ENCODE measurements at places on chromosomes 3 and 15.

DNA sequence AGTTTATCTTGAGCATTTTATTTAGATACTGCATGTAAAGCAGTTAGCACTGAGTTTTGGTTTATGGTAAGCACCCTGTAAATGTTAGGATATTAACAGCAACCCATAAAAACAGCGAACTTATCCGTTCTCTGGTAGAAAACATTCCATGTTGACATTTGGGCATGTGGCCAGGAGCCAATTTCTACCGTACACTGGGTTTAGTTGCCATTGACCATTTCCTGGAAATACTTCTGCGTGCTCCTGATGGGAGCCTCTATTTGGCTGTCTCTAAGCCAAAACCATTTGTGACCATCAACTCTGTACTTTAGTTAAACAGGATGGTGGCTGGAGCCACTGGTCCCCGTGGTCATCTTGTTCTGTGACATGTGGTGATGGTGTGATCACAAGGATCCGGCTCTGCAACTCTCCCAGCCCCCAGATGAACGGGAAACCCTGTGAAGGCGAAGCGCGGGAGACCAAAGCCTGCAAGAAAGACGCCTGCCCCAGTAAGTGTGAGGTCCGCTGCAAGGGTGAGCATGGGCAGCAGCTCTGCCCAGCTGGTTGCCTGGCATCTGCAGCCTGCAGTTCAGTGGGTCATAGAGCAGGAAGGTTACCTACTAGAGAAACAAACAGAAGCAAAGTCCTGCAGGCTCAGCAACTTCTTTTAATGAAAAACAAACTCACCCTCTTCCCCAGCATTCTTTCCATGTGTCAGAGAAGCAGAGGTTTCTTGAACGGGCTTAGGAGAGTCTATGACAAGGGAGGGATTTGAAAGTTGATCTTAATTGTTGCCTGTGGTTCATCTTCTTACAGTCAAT is 7.1 kb downstream of the THBS1 start:
- DNase-seq = no peak

GRCh38 chr3:119403201-119403600 is 60.2 kb downstream of the TMEM39A start:
- DNase-seq = no peak

- no peak for DNase-seq
These were observed 172.6 kb upstream of the CNTN3 start for GRCh38 chr3:74787011-74787410.

- DNase-seq = no peak
These were observed 78.8 kb downstream of the MCF2L2 start for GRCh38 chr3:183349421-183350157.

DNA sequence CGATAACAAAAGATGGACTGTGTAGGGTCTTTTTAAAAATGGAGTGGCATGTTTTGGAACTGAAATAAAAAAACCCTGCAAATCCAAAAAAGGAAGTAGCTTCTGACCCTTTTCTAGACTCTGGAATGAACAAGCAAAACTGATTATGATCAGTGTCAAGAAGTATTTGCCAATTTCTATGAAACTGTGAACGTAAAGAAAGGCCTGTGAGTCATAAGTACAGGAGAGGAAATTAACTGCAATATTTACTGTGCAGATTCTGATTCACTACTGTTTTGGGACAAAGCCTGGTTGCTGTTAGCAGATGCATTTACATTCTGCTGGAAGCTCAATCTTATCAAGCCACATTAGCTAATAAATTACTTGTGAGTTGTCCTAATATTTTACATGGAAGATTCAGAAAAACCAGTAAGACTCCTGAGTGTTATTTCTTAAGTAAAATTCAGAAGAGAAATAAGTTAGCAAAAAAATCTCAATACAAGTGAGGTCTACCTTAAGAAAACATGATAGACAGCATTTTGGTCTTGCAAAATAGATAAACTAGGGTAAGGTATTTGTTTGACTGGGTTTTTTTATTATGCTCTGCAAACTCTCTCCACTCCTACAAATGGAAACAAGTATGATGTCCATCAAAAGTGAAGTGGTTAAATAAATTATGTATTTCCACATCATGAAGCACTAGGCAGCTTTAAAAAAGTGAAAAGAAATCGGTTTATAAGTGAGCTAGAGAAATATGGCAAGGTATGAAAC is 90.2 kb upstream of the LMOD3 start:
- no peak for DNase-seq

GRCh38 chr3:47162697-47163168 is 1.2 kb downstream of the SETD2 start:
- no peak for DNase-seq

DNA sequence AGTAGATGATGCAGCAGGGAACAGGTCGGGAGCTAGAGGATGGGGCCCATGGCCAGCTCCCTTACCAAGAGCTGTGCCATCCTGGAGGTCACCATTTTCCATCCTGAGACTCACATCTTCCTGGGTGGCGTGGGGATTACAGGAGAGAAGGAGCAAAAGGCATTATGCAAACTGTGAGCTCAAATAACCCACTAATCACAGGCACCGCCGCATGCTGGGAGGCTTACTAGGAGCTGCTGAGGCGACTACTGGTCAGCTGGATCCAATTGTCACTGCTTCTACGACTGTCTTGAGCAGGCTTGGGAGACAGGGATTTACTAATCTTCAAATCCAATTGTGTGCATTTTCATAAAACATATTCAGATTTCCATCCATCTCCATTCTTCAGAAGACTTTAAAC is 12.5 kb upstream of the KBTBD12 start:
- DNase-seq = no peak

DNA sequence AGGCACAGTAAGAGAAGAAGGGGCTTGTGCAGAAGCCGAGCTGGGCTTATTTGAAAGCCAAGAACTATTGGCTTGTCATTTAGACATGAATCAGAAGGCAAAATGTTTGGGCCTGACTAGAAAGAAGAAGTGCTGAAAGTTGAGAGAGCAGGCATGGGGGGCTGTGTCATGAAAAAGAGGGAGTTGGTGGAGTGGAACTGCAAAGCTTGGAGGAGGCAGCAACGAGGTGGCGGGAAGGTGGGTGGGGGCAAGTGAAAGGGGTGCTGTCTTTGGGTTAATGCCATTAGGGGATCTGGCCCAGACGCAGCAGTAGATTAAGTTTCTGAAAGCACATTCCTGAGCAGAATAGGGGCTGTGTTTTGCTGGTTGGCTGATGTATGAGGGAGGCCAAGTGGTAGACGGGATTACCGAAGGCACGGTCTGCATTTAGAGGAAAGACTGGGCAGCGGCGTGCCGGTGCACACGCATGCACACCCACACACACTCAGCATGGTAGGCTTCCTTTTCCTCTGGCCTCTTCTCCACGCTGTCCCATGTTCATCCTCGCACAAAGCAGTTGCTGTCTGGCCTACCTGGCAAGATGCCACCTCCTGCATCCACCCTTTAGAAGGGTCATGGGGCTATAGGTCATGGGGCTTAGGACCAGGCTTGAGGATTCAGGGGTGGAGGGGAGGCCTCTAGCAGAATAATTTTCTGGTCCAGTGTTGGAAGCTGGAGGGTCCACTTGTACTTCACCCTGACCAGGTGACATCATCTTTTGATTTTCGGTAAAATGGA is 43.0 kb downstream of the BOC start:
- DNase-seq = no peak

DNA sequence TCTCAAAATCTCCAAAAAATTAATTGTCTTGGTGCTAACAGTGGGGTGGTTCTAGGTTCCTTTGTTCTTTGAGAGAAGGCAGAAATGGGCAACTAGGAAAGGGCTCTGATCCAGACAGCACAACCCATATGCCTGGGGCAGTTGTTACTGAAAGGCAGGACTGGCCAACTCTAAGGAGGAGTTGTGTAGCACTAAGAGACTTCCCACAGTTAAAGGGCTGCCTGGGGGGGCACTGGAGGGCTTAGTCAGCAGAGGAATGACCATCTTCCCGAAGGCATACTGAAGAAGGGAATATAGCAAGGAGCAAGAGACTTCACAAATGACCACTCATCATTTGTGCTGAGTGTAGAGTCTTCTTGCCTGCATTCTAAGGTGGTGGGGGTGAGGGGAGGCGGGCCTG is 15.8 kb downstream of the ILDR1 start:
- no peak for DNase-seq

GRCh38 chr3:35042210-35042991 is 596.9 kb upstream of the ARPP21 start:
- DNase-seq = no peak

- DNase-seq = no peak
These were observed 43.3 kb upstream of the MITF start for GRCh38 chr3:69695933-69696332.
